ENCODE measurements at places on chromosomes 3 and 15.

- DNase-seq, result no peak
These were observed 2.4 kb downstream of the COLQ start for GRCh38 chr3:15519096-15519495.

GRCh38 chr3:129662191-129662608 is 55.7 kb upstream of the PLXND1 start:
- no peak for DNase-seq

DNA sequence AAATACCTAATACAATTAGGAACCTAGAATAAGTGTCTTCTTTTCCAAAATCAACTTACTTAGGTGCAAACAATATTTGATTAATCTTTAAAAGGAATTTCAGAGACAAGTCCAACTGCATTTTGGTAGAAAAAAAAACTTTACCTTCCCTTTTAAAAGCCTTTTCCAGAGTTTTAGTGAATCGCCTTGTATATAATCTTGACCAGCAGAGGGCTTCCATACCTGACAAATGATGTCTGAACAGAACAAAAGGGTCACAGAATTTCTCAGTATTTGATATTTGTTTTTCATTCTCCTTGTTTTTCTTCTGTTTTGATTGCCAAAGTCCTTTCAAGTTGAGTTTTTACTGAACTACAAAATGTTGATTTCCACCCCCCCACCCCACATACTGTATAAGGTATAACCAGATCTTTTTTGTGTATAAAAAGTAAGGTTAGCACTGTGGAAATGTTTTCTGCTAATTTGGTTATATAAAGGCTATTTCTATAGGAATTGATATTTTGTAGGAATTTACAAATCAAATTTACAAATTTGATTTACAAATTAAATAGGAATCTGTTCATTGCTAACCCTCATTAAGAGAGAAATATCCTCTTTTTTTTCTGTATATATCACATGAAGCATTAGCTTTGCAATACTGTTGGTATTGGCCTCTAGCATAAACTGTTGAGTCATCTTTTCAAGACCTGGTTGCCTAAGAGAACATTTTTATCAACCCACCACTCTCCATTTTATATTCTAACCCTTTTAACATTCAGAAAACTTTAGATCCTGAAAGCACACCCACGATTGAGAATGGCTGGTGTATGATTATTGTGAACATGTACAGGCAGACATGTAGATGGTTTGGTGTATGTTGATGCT is 464.1 kb upstream of the RARB start:
- DNase-seq, result no peak

GRCh38 chr15:63749330-63749942 is 84.3 kb downstream of the HERC1 start:
- DNase-seq, result no peak

- DNase-seq, result no peak
These were observed 71.2 kb upstream of the POMGNT2 start for GRCh38 chr3:43177085-43177484.

DNA sequence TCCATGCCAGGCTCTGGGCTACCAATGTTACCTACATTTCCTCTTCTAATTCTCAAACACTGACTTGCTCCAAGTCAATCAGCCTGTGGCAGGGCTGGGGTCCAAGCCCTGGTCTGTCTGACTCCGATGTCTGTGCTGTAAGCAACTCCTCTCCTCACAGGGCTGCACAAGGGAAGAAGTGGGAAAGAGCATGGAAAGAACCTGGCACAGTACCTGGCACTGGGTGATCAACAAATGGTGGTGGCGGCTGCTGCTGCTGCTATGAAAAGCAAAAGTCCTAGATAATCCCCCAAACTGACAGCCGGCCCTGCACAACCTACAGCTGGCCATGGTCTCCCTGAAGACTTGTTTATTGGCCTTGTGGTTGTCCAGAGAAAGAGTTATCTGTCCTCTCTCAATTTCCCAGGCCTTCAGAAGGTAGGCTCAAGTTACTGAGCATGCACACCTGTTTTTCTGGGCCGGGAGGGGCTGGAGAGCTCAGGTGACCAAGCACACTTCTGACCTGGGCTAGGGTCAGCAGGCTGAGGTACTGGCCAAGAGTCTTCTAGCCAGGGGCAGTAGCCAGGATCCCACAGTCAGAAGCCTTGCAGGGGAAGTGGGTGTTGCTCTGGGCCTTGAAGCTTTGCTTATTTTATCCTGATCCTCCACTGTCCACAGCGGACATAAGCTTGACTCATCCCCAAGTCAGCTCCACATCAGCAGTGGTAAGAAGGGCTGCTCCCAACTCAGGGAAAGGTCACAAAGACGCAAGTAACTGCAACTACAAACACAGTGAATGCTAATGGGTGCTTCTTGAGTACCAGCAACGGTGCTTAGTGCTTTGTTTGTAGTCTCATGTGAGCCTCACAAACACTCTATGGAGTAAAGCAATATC is 35.3 kb upstream of the KY start:
- no peak for DNase-seq

DNA sequence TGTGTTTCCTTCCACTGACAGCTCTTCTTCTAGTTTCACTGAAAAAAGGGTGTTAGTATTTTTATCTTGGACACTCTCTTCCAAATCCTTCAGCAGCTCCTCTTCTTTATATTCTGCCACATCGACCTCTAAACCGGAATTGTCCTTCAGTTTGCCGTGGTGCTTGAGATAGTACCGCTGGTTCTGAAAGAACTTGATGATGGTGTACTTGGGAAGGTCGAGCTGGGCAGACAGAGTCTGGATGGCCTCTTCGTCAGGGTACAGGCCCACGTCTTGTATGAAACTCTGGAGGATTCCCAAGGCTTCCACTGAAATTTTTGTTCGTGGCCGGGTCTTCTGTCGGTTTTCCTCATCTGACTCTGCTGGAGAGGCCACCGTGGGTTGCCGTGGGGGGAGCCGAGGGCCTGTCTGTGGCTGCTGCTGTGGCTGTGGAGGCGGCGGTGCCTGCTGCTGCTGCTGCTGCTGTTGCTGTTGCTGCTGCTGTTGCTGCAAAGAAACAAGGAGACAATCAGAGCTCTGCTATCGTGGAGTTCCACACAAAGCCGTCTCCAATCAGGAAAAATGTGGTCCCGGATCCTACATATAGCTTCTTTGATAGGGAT is 75.8 kb downstream of the SATB1 start:
- no peak for DNase-seq

- peak; percentile 95 for DNase-seq
These were observed at the start of gene SCAP for GRCh38 chr3:47475570-47476329. SCAP (minus strand) TSS chr3:47475941; CDS start chr3:47442993, 32,948 bp downstream.

DNA sequence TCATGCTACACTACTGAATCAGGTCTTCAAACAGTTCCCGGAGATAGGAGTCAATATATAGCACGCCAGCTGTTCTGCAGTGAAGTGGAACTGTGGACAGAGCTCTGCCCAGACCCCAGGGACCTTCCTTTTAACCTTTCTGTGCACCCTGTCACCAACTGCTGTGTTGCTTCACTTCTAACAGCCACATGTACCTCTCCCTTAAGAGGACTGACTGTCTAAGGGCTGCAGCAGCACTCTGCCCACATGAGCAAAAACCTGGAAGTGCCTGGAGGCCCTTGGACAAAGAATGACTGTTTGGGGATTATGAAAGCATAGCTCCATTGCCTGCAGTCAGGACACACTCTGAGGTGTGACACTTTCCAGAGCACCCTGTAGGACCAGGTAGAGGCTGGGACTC is 88.3 kb upstream of the CTNNB1 start:
- no peak for DNase-seq

DNA sequence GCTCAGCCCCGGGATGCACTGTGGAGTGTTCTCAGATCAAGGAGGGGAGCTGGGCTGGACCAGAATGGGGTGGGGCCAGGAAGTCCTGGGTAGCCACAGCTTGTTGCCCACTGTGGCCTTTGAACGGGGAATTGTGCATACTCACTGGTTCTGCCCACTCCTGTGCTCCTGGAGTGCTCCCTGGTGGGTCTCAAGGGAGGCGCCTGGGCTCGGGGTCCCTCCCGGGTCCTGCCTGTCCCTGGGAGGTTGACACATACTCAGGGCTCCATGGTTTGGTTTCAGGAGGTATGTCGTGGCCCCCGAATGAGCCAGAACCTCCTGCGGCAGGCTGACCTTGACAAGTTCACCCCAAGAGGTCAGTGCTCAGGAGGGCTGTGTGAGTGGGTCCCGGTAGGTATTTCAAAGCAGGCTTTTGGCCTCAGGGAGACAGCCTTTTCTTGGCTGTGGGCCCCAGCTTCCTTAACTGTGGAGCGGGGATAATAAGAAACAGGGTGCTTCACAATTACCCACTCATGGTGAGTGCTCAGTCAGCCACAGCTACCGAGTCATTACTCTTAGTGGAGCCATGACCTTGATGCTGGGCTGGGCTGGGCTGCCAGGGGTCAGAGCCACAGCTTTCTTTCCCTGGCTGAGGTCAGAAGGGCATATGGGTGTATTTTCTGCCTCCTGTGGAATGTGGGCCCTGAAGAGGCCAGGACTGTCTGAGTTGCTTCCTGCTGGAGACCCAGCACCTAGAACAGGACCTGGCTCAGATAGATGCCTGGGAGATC is 7.6 kb downstream of the DNAH1 start:
- no peak for DNase-seq

GRCh38 chr3:126714921-126715320 is 10.9 kb downstream of the CHCHD6 start:
- DNase-seq, result no peak

GRCh38 chr3:53702776-53703530 is 143.3 kb downstream of the CHDH start:
- DNase-seq, result no peak

- no peak for DNase-seq
These were observed 123.8 kb downstream of the TNIK start for GRCh38 chr3:171336406-171336805.

DNA sequence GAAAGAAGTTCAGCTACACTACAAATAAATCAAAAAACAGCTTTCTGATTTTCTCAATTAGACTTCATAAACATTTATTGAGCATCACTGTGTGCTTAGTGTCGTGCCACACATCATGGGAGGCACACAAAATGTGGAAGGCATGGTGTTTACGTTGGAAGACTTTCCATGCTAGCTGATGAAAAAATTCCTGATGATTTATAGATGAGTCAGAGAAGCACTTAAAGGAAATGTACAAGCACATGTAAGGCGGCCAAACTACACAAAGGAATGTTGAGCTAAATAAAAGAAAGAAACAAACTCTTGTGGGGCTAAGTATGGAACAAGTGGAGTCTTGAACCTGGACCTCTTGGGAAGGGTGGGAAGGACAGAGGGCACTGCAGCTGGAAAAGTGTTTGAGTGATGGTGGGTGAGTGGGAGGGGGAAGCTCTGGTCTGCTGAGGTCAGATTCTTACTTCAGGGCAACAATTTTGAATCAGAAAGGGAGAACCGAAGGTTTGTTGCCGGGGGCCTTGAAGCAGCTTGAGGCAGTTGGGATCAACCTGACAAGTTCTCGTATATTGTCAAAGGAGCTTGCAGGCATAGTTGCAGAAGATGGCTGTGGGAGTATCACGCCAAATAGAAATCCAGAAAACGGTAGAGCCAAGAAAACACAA is 66.9 kb downstream of the FOXB1 start:
- DNase-seq, result no peak

DNA sequence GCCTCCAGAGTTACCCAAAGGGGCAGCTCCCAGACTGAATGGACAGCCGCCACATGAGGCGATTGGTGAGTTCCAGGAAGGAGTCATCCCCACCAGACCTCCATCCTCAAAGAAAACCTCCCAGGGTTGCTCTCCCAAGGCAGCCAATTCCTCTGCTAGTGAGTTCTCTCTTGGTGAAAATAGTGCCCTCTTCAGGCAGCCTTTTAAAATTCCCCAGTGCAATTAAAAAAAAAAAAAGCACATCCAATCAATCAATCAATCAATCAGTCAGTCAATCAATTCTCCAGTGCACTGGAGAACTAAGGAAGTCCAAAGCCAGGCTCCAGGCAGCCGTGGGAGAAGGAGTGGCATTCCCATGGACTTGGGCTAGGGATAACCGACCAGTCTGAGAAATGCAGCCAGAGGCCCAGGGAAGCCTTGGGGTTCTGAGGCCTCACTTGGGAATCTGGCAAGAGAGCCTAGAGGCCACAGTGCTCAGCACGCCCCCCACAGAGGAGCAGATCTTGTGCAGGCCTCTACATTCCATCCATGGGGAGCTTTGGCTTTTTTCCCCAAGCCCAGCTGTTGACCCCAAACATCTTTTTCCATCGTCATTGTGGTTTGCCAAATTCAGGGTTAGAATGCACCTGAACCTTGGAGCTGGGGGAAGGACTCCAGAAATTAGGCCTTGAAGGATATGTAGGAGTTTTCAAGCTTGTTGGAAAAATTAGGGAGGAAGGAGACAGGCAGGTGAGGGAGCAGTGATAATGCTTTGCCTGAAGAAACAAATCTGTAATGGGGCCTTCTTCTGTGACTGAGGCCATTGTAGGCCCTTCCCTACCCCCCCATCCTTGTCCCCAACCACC is 4.8 kb downstream of the PAQR5 start:
- DNase-seq, result no peak

DNA sequence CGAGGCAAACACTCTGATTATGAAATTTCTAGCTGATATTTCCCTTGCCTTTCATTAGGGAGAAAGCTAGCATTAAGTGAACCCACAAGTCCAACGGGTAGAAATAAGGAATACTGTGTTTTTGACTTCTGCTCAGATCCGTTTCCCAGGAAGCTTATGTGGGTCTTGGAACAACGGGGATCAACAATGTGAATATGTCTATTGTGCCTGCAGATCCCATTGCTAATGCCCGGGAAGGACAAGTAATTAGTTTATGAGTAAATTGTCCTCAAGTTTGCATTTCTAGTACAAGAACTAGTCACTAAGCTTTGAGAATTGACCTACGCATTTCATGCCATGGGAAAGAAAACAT is 236.4 kb downstream of the UACA start:
- DNase-seq, result no peak

DNA sequence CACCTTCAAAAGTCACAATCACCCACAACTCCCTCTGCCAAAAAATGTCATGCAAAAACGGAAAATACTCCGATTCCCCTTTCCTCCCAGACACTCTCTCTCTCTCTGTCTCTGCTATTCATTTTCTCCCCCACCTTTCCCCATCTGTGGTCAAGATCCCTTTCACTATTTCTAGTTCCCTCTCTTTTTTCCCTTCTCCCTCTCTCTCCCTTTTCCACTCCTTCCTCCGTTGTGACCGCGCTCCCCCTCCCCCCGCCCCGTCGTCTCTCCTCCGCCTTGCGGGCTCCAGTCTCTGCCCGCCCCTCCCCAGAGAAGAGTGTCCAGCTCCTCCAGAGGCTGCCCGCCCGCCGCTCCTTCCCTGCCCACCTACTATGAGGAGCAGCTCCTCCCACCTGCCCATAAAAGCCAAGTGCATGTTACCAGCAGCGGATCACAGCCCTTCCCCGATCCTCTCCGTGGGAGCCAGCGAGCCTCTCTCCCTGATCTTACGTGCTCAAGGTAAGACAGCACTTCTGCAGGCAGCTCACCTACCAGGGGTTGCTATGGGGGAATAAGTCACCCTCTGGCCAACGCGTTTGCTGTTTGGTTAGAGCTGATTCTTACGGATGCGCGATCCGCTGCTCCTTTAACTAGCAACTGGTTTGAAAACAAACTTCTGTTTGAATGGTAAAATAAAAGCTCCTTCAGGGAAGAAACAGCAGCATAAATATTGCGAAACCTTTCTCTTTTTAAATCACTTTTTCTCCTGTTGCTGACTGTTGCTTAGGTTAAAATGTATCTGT is at the start of gene COL8A1:
Gene COL8A1, plus strand, starts transcription at position 428 of the 782 bp plus-strand sequence. CDS start 152,089 bp downstream, outside the sequence.
- DNase-seq, result peak; percentile 87

GRCh38 chr15:97087006-97087741 is 756.7 kb downstream of the NR2F2 start:
- DNase-seq, result no peak

Data from WERI-Rb-1 (cell line).